KG1 (cell line): ENCODE measurements at places on chromosomes 7 and 10.

DNA sequence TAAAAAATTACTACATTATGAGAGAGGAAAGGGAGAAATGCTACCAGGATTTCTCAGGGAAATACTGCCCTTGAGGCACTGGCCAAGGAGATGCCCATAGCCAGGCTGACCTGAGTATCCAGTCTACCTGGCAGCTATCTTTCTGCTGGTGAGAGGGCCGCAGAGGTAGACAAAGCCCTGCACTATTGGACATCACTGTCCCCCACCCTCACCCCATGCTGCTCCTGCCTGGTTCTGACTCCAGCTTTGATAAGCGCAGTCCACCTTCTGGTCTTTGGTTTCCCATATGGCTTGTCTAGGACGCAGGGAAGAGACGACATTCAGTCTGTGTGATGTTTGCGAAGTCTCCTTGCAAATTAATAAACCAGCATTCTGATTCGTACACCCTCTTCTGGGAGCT, 3.7 kb downstream of the ITPRIP start:
- DNase-seq, result no peak

DNA sequence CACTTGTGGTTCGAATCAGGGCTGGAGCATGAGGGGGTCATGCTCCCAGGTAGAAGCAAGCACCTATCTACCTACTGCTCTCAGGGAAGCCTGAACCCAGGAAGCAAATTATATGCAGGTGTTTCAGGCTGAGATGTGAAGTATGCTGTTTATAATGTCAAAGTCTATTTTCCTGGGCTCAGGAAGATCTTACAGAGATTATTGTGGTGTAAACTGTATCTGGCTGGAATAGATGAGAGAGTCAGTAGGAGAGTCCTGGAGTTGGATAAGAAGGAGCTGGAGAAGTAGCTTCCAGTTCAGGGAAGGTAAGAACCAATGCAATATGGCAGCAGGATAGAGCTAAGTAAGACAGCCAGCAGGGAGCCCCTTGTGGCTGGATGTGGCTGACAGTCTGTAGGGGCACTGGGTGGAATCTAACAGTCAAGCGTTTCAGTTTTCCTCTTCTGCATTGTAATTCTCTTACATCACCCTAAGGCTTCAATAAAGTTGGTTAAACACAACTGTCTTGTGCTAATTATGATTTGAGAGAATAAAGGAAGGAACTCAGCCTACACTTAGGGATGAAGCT, 105.9 kb upstream of the EEPD1 start:
- no peak for DNase-seq

DNA sequence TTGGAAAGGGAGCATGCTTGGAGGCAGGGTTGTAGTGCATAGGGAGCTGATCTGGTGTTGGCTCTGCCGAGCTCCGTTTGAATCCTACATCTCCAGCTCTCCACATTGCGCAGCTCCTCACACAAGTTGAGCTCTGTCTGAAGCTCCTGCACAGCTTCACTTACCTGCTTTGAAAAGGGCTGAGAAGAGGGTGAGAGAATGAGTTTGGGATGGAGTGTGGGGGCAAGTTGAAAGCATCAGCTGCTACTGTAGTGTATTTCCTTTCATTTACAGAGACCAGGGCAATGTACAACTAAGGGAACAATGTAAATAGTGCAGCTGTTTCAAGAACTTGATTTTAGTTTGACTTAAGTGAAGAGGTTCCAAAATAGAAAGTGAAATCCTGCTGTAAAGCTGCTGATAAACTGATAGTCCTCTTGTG, 88.5 kb downstream of the VTI1A start:
- DNase-seq, result no peak

DNA sequence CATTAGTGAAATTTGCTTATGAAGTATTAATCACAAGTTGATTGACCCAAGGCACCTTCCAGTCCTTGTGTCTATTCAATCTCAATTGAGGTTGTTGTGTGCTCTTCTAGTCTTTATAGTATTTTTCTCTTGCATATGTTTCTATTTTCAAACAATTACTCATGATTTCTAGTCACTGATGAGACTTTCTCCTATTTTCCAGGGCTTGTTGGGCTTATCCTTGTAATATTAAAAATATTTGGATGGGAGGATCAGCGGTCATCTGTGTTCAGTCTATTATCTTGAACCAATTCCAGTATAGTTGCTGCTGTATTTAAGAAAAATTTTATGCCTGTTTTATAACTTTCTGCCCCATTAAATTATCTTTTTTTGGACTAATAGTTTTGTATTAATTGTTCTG, 154.4 kb downstream of the PTEN start:
- no peak for DNase-seq

GRCh38 chr7:21771906-21772610, 173.6 kb downstream of the CDCA7L start:
- DNase-seq, result no peak

GRCh38 chr10:72218325-72218724, 2.2 kb upstream of the ASCC1 start:
- peak; percentile 7 for DNase-seq

DNA sequence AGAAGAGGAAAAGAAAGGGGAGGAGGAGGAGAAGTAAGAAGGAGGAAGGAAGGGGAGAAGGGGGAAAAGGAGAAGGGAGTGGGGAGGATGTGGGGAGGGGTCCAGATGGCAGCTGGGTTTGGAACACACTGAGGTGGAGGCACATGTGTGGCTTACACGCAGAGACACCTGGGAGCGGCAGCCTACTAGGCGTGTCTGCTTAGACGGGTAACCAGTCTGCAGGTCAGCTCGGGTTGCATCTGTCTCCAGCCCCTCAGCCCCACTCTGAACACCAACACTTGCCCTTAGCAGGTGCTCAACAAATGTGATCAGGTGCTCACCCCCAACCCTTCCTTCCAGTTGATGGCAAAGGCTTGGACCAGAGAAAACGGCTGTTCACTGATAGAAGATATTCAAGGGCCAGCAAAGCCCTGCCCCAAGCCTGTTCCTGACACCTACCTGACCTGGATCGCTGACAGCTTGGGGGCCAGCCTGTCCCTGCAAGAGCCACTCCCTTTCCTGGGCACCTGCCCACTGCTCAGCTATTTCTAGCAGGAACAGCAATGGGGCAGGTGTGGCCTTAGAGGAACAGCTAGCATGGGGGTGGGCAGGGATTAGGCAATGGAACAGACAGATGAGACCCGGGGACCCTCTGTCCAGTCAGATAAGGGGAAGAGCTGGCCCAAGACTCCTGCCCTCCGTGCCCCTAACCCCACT, 70.5 kb downstream of the SH3PXD2A start:
- no peak for DNase-seq
